ENCODE measurements at places on chromosomes 1 and 21.

GRCh38 chr1:7478809-7479499 is 292.1 kb upstream of the VAMP3 start:
- DNase-seq: peak; percentile 93

DNA sequence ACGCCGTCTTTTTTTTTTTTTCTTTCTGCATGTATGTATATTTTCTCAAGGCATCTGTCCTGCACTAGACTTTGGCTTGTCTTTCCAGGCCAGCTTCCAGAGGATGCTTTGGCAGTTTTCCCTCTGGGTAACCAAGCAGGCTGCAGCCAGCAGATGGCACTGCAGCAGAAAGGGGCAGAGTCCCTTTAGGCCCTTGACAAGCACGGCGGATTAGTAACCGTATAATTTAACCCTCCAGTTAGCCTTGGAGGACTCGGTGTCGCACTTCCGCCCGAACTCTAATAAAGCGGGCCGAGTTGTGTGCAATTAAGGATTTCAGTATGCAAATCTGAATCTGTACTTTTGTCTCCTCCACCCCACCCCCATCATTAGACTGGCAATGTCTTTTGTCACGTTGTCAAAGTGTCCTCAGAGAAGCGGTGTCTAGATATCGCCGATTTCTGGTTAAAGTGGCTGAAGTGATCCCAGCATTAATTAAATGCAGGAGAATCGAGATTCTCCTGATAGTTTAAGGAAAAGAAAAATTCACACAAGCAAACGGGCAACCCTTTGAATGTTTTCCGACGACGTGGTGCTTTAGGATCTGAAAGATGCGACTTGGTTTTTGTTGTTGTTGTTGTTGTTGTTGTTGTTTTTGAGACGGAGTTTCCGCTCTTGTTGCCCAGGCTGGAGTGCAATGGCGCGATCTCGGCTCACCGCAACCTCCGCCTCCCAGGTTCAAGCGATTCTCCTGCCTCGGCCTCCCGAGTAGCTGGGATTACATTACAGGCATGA is 1.1 kb upstream of the TMEM167B start:
- peak; percentile 57 for DNase-seq

- peak; percentile 84 for DNase-seq
Observed at GRCh38 chr1:165397944-165398343, 41.4 kb upstream of the LMX1A start.

GRCh38 chr1:2528966-2529783 is 888 bp downstream of the HES5 start:
- no peak for DNase-seq

GRCh38 chr1:43509740-43510375 is 20.8 kb upstream of the PTPRF start:
- no peak for DNase-seq

DNA sequence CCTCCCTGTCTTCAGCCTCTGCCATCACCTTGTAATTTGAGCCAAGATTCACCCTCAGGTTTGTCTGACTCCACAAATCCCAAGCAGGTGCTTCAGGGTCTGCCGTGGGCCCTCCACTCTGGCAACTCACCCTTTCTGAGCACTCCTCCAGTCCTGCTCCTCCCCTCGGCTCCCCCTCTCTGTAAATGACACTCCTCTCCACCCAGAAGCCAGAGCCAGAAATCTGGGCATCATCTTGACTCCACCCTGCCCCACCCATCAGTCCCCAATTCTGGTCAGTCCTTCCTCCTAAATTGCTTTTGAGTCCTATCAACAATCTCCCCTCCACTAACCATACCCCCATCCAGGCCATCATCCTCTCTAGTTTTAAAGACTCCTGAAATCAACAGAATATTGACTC is 40.5 kb downstream of the RCSD1 start:
- DNase-seq: no peak

GRCh38 chr1:248871837-248872401 is 13.0 kb upstream of the ZNF692 start:
- no peak for DNase-seq

DNA sequence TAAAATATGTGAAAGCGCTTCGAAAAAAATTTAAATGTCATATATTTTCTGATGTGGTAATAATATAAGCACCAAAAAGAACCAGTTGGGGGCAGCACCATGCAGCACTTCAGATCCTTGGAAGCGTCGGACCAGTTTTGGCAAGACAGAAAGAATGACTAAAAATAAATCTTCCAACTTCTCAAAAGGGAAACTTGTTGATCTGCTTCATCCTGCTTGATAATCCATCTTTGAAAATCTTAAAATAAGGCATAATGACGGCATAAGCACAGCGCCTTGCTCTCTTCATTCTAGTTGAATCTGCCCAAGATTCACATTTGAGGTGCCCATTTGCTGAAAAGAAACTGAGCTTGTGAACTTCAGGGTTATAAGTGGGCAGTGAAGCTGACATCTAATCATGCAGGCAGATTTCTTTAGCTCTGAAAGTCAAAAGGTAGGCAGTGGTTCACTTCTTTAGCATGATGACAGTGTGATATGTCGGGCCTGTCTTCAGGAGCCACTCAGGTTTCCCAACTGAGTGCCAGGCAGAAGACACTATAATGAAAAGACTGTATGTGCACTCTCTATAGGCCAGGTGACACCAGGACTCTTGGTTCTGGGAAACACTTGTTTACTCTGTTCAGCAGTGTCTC is 19.8 kb upstream of the MUTYH start:
- DNase-seq: peak; percentile 76

DNA sequence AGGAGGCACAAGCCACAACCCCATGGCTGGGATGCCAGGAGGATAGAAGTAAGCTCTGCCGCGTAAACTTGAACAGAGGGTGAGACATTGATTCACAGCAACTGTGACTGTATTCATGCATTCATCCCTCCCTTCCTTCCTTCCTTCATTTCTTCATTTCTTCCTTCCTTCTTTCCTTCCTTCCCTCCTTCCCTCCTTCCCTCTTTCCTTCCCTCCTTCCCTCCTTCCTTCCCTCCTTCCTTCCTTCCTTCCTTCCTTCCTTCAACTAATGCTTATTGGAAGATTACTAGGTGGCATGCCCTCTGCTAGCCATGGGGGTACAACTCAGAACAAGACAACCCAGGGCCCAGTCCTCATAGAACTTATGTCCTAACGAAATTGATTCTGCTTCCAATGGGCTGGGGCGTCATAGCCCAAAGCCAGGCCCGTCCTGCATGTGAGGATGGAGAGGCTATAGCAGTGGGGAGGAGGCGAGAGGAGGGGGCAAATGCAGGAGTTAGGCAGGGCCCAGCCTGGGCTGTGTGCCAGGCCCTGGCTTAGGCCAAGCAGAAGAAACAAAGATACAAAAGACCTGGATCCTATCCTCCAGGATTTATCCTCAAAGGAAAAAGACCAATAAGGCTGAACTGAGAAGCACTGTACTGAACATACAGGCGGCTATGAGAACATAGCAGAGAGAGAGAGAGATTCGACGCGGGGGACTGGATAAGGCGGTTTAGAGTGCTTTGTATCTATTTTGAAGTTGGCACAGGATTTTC is 24.4 kb upstream of the PAXBP1 start:
- DNase-seq: no peak

DNA sequence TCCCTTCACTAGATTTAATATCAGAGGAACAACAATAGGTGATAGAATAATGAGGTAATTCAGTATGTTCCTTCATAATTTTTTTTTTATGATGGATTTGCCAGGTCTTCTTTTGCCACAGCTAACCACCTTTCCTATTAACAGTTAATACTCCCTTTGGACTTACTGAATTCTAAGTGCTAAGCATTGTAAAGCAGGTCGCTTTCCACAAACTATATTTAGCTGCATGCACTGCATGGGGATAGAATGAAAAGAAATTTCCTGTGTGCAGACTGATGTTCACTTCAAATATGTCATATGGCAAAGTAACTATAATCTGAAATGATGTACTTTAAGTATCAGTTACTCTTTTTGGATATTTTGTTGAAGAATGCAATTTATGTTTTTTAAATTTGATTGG is 85.8 kb downstream of the GPR161 start:
- DNase-seq: no peak

- no peak for DNase-seq
Observed at GRCh38 chr1:193471981-193472380, 285.6 kb upstream of the B3GALT2 start.

DNA sequence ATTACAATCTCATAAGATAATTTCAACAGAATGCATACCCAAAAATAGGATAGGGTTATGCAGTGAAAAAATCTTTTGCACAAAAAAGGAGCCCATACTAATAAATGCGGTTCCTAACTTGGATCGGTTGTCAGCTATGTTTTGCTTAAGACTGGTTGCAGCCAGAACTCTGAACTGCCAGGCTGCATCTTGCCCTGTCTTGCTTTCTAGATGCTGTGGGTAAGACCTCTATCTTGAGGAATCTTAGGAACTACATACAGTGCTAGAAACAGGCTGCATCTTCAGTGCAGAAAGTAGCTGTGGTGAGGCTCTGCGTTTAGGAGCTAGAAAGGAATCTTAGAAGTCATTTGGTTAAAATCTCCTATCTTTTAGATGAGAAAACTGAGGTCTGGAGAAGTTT is 45.6 kb upstream of the PLA2G4A start:
- no peak for DNase-seq

GRCh38 chr1:224791362-224791941 is 138.0 kb upstream of the DNAH14 start:
- no peak for DNase-seq

DNA sequence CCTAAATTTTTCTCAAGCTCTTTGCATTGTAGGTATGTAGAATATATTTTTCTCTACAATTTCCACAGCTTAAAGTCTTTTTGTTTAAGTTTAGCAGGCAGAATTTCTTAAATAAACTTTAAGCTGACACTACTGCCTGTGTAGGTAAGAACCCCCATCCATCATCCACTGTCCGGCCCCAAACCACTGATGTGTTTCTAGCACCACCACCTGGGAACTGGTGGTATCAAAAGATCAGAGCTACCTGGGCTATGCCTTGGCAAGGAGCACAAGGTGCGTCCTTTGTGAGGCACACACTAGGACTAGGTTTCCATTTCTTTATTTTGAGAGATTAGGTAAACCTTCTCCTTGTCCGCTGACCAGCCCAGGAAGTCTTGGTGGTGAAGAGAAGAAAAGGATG is 10.5 kb upstream of the LELP1 start:
- no peak for DNase-seq

- no peak for DNase-seq
Observed at GRCh38 chr1:21067551-21068227, 109.0 kb downstream of the EIF4G3 start.

GRCh38 chr1:15668089-15668754 is 15.9 kb upstream of the PLEKHM2 start:
- no peak for DNase-seq

DNA sequence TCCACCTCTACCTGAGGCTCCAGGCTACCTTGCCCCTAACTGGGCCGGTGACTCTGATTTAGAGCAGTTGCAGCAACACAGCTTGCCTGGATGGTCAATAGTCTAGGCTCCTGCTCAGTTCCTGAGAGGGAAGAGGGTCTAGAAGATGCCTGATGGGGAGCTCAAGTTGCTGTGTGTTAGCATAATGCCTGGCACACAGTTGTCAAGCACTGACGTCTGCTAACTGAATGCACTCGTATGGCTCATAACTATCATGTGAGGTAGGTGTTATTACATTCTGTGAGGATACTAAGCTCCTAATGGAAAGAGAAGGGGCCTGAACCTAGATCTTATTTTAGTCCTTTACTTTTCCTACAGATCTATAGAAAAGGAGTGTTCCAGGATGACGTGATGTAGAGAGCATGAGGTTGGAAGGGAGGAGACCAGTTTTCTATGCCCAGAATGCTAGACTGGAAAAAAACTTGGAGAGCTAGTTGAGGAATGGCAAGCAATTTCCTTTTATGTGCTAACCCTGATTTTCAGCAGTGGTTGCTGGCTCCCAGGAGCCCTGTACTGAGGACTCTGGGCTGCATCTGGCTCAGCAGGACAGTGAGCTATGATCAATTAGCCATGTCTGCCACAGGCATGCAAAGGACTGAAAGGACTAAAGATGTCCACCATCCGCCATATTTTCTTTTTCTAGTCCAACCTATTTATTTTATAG is 30.0 kb downstream of the FAM78B start:
- no peak for DNase-seq

- DNase-seq: peak; percentile 35
Observed at GRCh38 chr21:27734146-27734545, 767.3 kb upstream of the ADAMTS5 start.

DNA sequence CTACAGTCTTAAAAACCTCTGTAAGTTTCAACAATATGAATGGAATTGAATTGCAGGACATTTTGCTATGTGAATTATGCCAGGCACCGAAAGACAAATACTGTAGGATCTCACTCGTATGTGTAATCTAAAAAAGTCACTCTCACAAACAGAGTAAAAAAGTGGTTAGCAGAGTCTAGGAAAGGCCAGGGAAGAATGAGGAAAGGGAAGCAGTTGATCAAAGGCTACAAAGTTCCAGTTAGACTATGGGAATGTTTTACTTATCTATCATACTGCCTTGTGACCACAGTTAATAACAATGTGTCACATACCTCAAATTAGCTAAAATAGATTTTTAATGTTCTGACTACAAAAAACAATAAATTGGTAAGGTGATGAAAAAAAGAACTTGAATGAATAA is 565.4 kb upstream of the BRINP3 start:
- DNase-seq: no peak

DNA sequence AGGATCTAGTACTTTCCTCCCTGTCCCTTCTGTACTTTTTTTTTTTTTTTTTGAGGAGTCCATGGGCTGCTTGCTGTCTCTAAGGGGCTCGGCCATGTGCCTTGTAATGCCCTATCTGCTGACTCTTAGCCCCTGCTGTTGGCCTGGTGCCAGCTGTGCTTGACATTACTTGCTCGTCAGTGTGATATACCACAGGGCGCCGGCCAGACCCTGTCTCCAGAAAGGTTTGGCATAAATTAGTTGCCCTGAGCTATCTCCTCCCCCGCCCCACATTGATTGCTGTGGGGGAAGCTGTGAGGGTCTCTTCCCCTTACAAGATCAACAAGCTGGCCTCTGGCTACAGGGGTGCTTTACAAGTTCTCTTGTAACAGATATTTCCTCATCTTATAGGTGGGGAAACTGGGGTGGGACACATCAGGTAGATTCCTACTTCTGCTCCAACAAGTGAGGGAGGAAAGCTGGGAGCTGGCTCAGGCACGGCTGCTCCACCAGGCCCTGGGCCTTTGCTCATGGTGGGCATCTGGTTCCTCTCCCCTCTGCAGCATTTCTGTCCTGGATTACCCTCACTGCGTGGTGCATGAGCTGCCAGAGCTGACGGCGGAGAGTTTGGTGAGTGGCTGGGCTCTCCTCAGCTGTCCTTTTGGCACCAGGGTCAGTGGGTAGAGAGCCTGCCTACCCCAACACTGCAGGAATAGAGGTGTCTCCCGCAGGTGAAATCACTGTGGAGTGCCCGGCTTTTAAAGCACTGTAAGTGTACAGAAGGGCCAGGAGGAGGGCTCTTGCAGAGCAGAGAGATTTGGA is 15.6 kb downstream of the STRIP1 start:
- no peak for DNase-seq

DNA sequence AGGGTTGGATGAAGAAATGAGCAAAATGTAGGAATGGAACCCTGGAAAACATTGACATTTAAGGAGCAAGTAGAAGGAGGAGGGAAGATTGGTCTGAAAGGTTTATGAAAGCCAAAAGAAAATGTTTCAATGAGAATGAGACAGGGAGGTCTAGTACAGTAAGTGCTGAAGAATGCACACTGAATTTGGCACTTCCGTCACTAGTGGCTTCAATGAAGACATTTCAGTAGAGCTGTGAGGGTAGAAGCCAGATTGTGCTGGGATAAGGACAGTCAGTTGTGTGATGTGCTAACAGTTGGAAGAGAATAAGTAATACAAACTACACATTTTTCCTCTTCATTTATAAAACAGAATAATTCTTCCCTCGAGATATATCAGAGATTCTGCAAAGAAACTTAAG is 17.1 kb downstream of the THEM4 start:
- peak; percentile 48 for DNase-seq

Data from fibroblast of mammary gland (primary cell).